ENCODE measurements at places on chromosomes 6 and 20.

DNA sequence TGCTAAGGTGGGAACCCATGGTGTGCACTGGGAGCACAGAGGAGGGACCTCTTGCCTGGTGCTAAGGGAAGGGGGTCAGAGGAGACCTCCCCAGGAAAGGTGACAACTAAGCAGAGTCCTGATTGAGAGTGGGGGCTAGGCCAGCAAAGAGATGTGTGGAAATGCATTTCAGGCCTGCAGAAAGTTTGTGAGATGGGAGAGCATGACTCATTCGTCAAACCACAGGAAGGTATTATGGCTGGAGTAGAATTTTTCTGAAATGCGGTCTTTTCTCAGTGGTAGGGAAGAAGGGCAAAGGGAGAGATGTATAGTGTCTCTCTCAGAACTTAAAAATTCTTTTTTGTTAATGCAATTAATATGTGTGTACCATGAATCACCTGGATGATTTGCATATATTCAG is 23.6 kb upstream of the EDN1 start:
- DNase-seq, result no peak

DNA sequence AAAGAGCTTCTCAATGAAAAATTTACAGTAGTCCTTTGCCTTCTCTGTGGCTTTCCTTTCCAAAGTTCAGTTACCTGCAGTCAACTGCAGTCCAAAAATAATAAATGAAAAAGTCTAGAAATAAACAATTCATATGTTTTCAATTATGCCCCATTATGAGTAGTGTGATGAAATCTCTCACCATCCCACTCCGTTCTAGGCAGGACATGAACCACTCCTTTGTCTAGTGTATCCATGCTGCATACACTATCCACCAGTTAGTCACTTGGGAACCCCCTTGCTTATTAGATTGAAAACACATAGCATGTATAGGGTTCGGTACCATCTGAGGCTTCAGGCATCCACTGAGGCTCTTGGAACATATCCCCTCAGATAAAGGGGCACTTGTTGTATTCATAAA is 80.6 kb upstream of the EYA4 start:
- DNase-seq, result no peak

DNA sequence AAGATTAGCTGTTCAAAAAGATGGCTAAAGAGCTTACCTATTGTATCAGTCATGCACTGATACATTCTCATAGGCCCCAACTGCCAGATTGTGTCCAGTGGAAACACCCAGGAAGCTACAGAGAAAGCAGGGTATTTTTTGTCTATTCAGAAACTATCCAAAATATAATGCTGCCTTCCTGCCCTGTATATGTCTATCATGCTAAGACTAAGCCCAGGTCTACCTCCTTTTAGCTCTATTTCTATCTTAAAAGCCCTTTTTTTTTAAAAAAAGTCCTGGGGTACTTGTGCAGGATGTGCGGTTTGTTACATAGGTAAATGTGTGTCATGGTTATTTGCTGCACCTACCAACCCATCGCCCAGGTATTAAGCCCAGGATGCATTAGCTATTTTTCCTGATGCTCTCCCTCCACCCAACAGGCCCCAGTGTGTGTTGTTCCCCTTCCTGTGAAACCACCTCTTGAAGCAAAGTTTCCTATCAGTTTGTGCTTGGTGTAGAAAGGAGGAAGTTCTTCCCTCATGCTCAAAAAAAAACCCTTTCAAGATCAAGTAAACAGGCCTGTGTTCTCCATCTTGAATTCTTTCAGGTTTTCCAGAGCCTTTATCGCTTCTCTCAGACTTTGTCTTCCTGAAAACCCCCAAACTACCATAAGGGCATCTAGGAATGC is 514 bp downstream of the DEFB129 start:
- no peak for DNase-seq

DNA sequence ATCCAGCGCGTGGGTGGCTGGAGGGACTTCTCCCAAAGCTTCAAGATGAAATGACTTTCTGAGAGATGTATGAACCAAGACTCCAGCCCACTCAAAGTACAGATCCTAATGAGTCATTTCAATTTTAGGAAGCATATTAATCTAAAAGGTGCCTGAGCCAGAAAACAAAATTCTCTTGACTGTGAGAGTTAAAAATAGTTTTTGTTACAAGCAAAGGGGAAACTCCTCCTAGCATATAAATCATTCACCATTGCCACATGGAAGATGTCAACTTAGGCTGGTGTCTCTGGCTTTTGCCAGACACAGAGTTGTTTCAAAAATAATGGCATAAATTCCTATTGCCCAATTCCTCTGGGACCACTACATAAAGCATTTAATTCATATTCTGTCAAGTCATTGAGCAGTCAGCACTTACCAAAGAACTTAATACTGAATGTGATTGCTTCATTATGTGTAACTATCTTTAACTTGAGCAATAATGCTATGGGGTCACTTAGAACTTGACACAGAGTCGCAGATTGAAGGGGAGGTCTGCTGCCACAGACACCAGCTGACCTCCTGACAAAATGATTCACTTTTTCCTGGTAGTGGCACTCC is 280.6 kb downstream of the SLC35F1 start:
- DNase-seq, result no peak

DNA sequence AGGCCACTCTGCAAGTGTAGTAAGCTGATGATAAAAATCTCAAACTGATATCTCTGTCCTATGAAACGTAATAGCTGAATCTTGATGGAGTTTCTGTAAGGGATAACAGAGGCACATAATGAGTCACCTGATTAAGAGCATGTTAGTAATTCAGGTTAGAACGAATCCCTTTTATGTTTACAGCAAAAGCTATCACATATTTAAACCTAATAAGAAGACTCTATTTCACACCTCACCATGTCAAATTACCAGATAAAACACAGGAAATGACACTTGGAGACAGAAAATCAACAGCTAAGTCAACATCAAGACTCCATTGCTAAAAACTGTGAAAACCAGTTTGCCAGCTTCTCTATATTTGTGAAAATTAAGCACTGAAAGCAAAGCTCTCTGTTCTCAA is 11.8 kb downstream of the CST7 start:
- no peak for DNase-seq
